ENCODE measurements at places on chromosomes 2 and 18.

- no peak for DNase-seq
Measured at GRCh38 chr2:17625446-17625845, 85.0 kb downstream of the VSNL1 start.

- DNase-seq, result no peak
Measured at GRCh38 chr2:101655702-101656422, 41.6 kb upstream of the MAP4K4 start.

DNA sequence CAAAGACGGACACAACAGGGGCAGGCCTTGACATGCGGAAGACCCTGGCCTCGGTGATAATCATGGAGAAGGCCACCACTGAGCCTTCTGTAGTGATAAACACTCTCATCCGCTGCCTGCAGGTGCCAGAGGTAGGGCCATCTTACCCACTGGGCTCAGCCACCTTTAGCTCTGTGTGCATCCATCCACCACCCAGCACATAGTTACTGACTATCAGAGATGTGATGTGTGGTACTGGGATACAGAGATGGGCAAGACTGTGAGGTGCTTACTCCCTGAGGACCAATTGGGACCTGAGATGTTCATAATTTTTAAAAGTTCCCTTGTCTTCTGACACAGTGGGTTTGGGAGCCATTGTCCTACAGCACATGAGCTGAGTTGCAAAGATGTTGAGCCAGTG, 1.6 kb downstream of the MROH2A start:
- DNase-seq, result no peak

DNA sequence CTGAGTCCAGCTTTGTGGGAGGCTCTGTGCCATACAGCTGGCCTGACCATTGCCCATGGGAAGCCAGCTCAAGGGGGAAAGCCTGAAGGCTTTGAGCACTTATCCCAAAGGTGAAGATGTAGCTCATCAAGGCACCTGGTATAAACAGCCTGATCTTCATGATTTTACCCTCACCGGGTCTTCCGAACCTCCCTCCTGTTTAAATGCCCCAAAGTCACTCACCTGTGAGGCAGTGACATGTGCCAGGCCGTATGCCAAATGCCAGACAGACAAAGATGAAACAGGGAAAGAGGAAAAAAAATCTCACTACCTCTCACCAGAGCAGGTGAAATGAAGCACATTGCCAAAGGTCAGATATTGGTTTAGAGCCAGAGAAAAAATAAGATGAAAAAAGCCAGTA, 62.8 kb upstream of the ITSN2 start:
- no peak for DNase-seq

- DNase-seq, result no peak
Measured at GRCh38 chr18:65288908-65289307, 461.9 kb upstream of the CDH7 start.

DNA sequence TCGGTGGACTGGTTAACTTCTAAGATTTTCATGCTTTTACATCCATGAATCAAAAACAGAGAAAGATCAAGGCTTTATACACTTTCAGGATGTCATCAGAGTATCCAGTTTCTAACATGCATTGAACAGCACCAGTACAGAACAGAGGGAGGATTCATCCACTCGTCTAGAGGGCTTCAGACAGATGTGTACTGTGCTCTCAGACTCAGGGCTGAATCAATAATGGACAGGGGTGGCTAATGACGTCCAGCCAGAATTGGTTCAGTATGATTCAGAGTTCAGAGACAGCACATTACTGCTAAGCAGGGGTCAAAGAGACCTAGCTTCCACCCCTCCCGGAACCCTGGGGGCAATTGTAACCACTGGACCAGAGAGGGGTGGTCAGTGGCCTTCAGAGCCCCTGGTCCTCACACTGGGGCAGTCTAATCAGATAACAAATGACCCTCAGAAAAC, 37.3 kb downstream of the RNU4ATAC start:
- DNase-seq, result no peak

DNA sequence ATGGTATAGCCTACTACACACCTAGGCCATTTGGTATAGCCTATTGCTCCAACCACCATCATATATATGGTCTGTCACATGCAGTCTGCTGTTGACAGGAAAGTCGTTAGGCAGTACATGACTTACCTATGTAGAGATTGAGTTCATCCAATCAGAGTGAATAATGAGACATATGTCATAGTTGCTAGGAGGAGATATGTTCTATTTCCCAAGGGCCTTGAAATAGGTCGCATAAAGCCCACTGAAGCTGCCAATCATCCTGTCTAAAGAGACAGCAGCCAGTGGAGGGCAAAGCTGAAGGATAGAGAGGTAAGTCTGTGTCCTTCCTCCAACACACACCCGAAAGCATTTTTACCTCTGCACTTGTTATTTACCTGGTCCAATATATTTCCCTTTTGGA, 263.4 kb downstream of the PTPRM start:
- DNase-seq, result no peak

GRCh38 chr2:30721668-30722647, 85.3 kb downstream of the CAPN13 start:
- DNase-seq, result no peak

DNA sequence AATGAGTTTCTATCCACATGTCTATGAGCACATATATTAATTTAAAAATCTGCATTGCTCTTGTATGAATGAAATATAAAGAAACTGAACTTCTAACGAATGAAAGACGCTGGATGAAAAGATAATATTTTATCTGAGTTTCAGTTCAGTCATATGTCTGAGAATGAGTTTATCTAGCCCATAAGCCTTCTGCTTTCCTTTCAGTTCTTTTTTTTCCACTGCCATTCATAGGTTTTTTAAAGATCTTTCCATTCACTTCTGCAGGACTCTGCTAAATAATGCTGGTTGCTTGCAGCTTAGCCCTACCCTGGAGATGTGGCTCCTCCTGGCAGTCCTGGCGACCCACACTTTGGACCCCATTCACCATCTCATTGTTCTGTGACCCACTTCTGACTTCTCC, 109.0 kb downstream of the BCL2 start:
- DNase-seq, result no peak

- DNase-seq, result no peak
Measured at GRCh38 chr2:136310005-136310495, 192.1 kb upstream of the CXCR4 start.

DNA sequence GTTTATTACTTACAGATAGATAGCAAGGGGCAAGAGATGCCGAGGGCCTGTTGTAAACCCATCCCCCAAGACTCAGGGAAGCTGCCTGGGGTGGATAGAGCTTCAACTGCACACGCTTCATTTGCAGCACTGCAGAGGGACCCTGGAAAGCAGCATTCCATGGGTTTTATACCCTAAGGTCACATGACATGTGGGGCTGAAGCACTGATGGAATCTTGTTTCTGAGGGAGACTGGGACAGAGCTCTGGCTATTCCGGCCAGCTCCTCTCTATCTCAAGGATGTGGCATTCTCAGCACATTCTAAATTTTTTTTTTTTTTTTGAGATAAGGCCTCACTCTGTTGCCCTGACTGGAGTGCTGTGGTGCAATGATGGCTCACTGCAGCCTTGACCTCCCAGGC, 300.1 kb downstream of the MYCN start:
- DNase-seq, result peak; percentile 97

GRCh38 chr2:64831134-64831976, 157.8 kb upstream of the SLC1A4 start:
- peak; percentile 50 for DNase-seq

DNA sequence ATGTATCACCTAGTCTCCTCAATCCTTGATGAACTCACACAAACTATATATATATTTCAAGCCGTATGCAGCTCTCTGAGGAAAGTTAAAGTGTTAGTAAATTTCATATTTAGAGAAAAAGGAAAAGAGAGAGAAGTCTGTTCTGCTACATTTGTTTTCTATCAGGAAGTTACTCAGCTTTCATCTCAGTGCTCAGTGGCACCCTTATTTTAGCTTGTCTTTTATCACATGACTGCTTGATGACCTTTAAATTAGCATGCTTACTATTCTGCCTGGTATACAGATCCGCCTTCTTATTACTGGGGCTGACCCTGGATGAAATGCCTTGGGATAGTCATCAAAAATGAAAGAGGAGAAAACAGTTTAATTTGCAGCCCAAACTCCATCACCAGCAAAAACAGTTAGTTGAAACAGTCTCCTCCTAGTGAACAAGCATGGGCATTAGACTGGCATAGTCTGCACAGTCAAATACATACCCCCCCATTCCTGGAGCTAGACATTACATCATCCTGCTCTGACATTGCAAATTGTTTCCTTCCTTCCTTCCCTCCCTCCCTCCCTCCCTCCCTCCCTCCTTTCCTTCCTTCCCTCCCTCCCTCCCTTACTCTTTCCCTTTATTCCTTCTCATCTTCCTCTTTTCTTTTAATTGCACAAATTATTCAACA, 215.7 kb downstream of the TMEM182 start:
- DNase-seq, result no peak

DNA sequence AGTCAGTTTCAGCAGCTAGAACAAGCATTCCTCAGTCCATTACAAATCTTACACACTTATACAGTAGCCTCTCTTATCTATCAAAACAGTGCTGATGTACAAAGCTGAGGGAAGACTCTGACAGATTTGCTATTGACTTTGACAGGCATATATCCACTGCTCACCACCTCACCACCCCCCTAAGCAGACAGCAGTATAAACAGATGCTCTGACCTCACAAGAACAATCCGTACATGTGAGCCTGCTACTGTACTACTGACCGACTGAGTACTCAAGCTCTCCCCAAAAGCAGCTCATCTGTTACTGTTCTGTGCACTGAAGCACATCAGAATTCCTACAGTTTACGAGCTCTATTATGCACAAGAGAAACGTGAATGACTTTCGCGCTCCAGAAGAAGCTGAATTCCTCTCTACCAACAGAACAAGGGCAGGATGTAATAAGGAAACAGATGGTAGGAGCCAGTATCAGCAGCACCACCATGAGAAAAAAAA, 95.6 kb upstream of the PDE1A start:
- DNase-seq, result no peak
